ENCODE measurements at places on chromosomes 4 and X. TPM values are rescaled to one million over a fixed set of nuclear protein-coding genes. Genes with fewer than 3 reads are reported as not detected.
A peak's percentile ranks its signal among the peaks of the same experiment; 100 is the strongest.

The AMBN gene
- total RNA-seq = not detected

The GABRG1 gene
- not detected for total RNA-seq

The TMEM154 gene
- 16.3 TPM for total RNA-seq

The NDNF gene
- total RNA-seq = 0.90 TPM

The CLRN2 gene
- total RNA-seq = not detected

- no peak for DNase-seq
Observed at GRCh38 chr4:113674733-113675132, 86.8 kb downstream of the CAMK2D start.

GRCh38 chrX:142089193-142089592 is 115.9 kb downstream of the MAGEC2 start:
- no peak for DNase-seq

DNA sequence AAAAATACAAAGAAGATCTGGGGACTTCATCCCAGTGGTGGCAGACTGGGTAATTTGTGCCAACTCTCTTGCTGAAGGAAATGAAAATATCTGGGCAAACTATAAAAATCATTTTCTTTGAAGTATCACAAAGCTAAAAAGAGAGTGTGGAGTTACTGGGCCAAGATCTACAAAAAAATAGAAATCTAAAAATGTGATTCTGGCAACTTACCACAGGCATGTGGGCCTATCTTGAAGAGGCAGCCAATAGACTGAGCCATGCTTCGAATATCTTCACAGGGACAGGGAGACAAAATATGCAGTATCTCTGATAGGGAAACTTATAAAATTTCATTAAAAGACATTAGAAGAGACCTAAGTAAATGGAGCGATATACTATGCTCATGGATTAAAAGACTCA is 168.8 kb downstream of the RCHY1 start:
- no peak for DNase-seq

- DNase-seq = peak; percentile 96
Observed at GRCh38 chrX:5051831-5052491, 1176.7 kb downstream of the NLGN4X start.

GRCh38 chr4:83542225-83542624 is 6.3 kb downstream of the GPAT3 start:
- no peak for DNase-seq

GRCh38 chr4:162921178-162921785 is 245.4 kb downstream of the NAF1 start:
- DNase-seq = no peak

GRCh38 chr4:17535906-17536305 is 20.9 kb downstream of the CLRN2 start:
- DNase-seq = peak; percentile 13

- no peak for DNase-seq
Observed at GRCh38 chr4:185115827-185116232, 27.2 kb upstream of the SLC25A4 start.

GRCh38 chr4:62952366-62952765 is 1456.9 kb downstream of the TECRL start:
- no peak for DNase-seq

DNA sequence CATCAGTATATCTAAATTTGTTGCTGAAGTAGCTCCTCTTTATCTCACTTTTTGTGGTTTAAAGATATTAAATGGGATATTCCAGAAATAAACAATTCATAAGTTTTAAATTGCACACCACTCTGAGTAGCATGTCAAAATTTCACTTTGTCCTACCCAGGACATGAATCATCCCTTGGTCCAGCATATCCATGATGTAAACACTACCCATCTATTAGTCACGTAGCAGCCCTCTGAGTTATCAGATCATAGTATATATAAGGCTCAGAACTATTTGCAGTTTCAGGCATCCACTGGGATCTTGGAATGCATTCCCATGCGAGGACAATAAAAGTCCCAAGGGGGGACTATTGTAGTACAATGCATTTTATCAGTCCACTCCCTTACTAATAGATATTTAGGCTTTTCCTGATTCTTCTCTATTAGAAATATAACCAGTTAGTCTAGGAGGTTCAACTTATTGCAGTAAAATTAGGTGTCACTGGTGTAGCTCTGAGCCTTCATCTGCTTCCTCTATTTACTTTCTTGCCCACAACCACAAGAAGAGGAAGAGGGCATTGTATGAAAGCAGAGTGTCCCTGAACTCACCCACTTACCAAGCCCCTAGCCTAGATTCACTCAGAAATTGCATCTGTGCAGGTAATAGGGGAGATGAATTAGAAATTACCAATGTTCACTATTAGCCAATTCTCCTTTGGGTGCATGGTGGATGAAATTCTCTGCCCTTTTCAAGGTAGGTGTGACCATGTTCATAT is 409.8 kb upstream of the GALNT7 start:
- peak; percentile 85 for DNase-seq

DNA sequence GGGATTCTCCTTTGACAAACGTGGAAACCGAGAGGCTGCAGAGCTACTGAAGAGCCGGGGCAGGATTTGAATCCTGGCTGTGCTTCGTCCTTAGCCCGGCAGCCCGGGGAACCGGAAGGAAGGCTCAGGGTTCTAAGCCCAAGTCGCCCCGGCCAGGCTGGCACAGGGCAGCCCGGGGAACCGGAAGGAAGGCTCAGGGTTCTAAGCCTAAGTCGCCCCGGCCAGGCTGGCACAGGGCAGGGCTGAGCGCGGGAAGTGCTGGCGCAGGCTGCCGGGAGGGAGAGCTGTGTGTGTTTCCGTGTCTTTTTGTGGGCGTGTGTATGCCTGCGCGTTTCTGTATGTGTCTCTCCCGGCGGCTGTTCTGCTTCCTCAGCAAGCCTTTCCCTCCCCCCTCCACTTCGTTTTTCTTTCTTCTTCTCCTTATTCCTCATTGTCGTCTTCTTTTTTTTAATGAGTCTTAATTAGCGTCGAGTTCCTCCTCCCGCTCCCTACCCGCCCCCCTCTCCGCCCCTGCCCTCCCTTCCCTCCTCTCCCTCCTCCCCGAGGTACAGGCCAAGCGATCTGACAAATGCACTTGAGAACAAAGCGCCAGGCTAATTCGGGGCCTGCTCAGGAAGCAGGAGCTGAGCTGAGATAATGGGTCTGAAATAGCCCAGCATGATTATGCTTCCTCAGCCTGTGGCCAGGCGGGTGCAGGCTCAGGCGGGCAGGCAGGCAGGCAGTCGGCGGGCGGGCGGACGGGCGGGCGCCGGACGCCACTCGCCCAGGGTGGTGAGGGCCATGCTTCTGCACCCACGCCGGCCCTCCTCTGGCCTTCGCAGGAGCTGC is 65.9 kb downstream of the EFNB1 start:
- DNase-seq = no peak

DNA sequence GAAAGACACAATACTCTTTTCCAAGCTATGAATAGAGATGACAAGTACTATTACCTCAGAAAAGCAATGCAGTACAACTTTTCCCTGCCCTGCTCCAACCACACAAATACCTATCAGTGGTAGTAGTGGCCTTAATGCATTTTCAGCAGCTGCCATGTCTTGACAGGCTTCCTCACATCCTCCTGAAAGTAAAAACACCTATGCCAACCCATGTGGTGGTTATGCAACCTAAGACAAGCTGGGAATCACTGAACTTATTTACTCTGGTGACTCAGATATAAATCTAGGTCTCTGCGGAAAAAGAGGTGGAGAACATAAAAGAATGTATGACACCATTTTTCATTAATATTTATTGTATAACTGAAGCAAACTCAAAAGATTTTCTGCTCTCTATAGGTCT is 14.5 kb downstream of the WDFY3 start:
- DNase-seq = peak; percentile 75

- DNase-seq = no peak
Observed at GRCh38 chr4:42262701-42263490, 110.4 kb upstream of the BEND4 start.

GRCh38 chr4:168415911-168416310 is 64.4 kb downstream of the DDX60L start:
- DNase-seq = no peak

DNA sequence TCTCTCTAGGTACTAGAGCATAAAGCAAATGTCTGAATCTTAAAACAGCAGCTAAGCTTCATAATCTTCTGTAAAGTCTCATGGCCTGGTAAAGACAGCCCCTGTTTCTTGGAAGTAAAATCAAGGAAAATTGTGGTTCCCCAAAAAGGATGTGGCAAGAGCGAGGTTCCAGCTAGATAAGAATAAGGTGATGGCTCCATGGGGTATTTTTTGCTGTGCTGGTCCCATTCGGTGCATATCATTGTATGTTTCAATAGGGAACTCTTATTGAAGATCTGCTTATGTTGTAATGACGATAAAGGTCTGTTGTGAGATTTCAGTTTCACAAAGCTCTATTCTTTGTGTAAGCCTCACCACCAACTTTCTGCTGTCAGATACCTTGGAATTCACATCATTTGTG is 316.9 kb upstream of the NOCT start:
- DNase-seq = no peak

- DNase-seq = no peak
Observed at GRCh38 chrX:132375941-132376340, 112.9 kb downstream of the MBNL3 start.

DNA sequence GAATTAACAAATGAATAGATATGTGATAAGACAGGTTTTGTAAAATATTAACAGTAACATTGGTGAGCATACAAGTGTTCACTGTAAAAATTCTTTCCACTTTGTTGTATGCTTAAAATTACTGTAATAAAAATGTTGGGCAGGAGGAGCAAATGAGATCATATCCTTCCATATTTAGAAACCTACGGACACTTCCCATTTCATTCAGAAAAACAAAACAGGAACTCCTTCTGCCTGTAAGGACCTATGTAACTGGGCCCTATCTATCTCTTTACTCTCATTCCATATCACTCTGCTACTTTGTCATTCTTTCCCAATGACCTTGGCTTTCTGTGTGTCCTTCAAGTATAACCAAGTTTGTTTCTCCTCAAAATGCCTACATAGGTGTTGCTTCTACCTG is 53.7 kb upstream of the SLC39A8 start:
- no peak for DNase-seq

DNA sequence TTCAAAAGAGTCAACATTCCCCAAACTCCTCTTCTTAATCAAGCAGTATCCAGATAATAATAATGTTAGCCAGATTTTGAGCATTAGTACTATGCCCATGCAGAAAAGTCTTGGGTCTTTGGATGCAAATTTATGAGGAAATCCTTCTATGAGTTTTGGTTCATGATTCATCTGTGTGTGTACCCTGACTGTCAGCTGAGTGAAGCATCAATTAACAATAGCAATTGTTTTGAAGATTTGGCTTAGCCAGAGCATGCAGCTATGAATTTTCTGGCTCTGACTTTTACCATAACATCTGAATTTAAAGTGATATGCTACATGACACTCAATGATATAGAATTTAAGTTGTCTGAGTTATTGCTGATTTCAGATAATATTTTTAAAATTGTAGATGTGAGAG is 145.8 kb downstream of the KLHL4 start:
- no peak for DNase-seq

DNA sequence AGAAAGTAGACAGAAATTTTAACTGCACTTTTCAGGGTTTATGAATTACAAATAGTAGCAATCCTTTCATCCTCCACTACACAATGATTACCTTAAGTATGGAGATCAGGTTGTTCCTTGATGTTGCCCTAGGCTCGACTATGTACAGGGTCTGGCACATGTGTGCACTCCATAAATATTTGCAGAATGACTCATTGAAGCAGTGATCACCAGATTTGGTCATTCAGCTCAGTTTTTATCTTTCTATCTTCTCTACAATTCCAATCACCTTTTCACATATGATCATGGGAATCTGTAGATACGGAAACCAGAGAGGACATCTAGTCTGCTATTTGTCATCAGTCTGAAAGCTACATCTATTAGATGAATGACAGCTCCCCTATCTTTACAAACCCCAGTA is 171.7 kb upstream of the HCCS start:
- peak; percentile 35 for DNase-seq

DNA sequence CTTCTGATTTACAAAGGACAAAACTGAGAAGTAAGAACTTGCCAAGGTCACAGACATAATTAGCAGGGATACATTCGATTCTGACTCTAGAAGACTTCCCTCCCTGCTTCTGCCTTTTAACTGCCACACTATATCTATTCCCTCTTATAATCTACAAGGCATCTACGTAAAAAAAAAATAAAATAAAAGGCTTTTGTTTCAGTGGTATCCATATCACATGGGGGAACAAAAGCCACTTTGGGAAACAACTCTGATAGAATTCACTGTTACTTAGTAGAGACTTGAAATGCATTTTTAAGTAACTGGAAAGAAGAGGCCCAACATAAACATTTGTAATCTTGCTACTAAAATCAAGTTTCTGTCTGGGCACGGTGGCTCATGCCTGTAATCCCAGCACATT is 247.2 kb downstream of the SCFD2 start:
- DNase-seq = no peak
